Hepatocyte (in vitro differentiated cells): ENCODE measurements at places on chromosomes 11 and 22.

DNA sequence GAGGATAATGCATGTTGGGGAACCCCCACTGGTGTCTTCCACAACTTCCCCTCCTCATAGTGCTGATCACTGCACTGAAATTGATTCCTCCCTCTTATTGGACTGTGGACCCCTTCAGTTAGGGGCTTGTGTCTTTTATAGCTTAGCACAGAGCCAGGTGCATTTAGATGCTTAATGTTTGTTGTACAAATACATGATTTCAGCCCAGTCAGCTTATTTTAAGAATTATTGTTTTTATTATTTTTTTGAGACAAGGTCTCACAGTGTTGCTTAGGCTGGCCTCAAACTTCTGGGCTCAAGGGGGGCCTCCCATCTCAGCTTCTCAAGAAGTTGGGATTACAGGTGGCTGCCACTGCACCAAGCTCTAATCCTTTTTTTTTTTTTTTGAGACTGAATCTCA lies 8.2 kb downstream of the THY1 start:
- DNase-seq = no peak

GRCh38 chr11:68049509-68050370 lies 10.9 kb downstream of the TCIRG1 start:
- no peak for DNase-seq

- no peak for DNase-seq
Measured at GRCh38 chr11:130439876-130440275, 8.6 kb upstream of the ADAMTS15 start.

DNA sequence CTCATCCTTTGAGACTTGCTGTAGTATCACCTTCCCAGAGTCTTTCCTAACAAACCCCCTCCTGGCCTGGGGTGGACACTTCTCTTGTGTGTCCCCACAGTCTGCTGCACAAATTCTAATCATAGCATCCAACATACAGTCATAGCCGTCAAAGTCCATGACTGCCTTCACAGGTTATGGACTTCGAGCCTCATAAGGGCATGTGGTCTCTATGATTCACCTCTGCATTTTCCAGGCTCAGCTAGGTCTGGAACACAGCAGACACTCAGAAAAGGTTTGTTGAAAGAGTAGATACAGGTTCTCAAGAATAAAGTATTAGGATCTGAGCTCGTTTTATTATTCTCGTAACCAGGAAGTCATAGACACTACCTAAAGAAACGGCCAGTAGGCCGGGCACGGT lies 13.2 kb upstream of the SCUBE2 start:
- DNase-seq = peak; percentile 49

- DNase-seq = no peak
Measured at GRCh38 chr11:127138613-127139012, 138.0 kb upstream of the KIRREL3 start.

DNA sequence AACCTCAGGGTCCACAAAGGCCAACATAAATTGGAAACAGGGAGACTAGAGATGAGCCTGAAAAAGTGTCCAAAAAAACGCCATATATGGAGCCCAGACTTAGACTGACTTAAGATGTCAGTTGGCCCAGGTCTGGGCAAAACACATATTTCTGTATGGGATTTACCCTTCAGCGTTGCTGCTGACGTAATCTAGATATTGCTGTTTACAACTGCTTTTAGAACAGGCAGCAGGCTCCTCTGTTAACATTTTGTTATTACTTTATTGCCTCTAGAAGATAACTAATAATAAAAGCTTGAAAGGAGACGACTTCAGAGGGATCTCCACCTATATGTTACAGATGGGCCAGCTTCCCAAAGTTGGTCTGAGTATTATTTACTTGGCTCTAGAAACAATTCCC lies 8.7 kb downstream of the ME3 start:
- peak; percentile 39 for DNase-seq

DNA sequence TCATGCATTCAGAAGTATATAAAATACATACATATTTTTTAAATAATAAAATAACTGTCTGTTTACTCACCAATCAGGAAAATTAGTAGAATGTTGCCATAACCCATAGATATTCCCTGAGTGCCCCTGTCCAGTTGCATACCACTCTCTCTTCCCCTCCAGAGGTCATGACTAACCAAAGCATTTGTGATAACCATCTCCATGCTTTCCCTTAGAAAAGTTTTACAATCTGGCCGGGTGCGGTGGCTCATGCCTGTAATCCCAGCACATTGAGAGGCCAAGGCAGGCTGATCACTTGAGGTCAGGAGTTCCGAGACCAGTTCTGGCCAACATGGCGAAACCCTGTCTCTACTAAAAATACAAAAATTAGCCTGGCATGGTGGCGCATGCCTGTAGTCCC lies 33.2 kb upstream of the LDHA start:
- DNase-seq = no peak

DNA sequence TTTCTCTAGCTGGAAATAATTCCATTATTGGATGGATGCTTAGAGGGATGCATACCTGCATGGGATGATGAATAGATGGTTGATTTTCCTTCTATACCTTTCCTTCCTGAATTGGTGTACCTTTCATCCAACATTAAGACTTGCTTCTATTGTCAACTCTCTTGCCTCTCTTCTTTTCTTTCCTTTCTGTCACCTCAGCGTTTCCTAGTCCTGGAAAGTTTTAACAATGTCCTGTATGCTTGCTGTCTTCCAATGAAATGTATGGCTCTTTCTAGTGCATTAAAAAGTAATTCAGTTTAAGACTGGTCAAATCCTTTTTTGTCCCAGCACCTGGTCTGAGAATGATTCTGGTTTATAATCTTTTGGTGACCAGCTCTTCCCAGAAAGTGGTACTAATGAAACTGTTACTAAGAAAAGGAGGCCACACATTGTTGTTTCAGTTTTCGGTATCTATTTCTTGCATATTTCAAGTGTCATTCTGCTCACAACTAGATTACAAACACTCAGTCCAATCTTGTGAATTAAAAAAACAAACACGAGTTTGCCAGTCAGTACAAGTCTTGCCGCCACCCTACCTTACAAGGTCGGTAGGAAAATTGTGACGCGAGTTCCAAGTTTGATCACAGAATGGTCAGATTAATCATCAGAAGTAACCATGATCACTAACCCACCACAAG lies 8.0 kb downstream of the POU2AF1 start:
- no peak for DNase-seq

- no peak for DNase-seq
Measured at GRCh38 chr11:2940921-2941821, 12.0 kb upstream of the PHLDA2 start.

DNA sequence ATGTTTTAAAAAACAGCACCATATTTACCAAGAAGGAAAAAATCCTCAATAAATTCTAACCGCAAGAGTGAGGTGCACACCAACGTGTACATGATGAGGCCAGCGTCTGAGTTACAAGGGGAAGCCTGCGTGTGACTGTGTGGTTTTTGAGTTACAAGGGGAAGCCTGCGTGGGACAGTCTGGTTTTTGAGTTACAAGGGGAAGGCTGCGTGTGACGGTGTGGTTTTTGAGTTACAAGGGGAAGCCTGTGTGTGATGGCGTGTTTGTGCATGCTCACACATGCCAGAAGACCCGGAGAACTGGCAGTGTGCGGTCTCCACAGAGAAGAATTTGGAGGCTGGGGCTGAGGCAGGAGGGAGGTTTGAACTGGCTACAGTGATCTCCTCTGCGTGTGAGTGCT lies 1376.4 kb downstream of the TBC1D22A start:
- no peak for DNase-seq

DNA sequence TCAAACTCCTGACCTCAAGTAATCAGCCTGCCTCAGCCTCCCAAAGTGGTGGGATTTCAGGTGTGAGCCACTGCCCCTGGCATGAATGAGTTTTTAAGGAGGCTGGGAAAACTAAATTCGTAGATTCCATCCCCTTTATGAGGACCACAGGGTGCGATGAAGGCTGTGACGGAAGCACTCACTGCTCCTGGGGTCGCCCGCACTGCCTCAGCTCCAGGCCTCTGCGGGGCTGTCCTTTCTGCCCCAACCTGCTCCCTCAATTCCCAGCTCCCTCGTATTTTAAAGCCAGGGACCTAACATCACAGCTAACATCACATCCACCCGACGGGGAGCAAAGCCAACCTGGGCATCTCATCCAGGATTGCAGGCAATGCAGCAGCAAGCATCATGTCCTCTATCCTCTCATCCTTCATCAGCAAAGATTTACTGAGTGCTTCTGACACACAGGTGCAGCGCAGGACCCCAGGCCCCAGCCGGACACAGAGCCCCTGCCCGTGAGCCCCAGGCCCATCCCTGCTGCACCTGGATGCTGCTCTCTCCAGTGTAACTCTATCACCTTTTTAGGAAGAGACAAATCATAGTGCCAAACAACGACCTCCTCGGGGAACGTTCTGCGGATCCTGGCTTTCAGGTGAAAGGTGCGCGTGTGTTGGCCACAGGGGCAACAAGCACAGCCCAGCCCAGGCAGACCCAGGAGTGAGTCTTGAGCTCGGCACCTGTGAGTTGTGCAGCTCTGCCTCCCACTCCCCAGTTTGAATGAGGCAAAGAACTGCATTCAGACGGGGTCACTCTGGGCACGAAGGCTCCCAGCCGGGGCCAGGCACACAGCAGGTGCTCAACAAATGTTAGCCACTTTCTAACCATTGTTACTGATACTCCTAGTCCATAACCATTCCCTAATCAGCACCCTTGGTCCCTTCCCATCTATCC lies 134.3 kb downstream of the CRYBB2 start:
- no peak for DNase-seq

DNA sequence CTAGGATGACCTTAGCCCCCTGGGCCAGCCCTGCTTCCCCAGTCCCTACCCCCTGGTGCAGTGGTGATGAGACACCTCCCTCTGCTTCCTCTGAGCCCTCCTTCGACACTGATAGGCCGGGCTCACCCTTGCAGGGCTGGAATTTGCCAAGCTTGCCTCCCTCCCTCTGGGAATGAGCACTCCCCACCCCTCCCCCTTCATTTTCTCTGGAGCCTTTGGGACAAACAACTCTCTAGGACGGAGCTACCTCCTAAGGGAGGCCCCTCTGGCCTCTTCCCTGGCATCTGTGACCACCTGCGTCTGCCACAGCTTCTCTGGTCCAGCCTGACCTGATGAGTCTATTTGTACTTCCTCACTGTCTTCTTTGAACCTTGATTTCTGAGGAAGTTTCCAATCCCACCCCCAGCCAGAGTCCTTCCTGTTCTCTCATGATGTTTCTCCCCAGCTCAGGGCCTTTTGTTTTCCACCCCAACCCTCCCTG lies 53.3 kb upstream of the ADA2 start:
- no peak for DNase-seq

- DNase-seq = no peak
Measured at GRCh38 chr22:33798401-33798800, 121.9 kb downstream of the LARGE1 start.

DNA sequence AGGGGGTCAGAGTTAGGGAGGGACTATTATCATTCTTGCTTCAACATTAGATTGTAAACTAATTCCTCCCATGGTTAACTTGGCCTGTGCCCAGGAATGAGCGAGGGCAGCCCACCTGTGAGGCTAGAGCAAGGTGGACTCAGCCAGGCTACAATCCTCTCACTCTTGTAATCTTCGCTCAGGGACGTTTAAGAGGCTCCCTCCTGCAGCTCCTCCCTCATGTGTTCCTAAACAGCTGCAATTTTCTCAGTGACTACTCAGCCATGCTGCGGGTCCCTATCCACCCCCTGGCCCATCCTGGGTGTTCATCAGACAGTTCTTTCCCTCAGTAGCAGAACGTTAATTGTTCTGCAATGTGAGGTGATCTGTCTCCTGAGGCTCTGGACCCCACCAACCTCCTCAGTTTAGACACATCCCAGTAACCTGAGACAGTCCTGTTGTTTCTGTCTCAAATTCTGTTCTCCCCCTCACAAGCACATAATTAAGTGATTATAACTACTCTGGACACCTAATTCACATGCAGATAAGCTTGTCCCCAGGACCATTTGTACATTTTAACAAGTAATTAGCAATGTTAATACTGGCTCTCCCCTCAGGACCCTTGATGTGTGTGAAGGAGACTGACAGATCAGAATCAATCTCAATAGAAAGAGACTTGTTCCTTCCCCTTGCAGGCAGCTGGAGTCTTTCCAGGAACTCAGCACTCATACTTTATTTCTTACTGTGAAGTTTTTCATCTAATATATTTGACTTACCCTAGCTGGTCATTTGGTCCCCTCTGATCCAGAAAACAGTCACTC lies 337.2 kb upstream of the B3GAT1 start:
- DNase-seq = no peak

DNA sequence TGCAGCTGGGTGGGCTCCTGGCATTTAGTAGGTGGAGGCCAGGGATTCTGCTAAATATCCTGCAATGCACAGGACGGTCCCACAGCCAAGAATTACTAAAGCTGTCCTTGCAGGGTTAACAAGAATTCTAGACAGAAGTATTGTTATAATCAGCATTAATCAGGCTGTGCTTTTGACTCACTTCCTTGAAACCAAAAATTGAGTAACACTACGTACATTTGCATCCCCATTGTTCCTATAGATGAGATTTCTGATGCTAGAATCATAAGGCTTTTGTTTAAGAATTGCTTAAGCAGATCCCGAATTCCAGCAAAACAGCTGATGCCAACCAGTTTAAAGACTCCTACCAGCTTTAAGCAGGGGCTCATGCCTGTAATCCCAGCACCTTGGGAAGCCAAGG lies 11.4 kb downstream of the SLC6A5 start:
- no peak for DNase-seq

- peak; percentile 45 for DNase-seq
Measured at GRCh38 chr22:17748555-17749353, 25.5 kb downstream of the BID start.

GRCh38 chr11:118928101-118928869 lies 2.6 kb upstream of the BCL9L start:
- DNase-seq = peak; percentile 96

DNA sequence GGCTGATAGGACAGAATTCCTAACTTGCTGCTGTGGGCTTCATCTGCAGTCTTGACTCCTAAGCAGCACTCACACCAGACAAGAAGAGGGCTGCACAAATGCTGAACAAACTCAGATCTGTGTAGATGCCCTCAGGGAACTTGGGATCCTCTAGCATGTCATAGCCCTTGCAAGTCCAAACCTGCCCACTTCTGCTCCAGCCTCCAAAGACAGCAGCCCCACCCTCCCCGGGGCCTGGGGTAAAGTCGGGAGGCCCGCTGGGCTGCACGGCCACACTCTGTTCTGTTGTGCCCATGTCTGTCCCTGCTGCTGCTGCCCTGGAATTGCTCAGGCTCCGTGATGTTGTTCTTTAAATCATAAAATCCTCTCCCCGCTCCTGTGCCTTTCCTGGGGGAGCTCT lies 28.3 kb downstream of the DRD2 start:
- DNase-seq = peak; percentile 19

GRCh38 chr22:44996120-44996519 lies 13.7 kb downstream of the PHF21B start:
- DNase-seq = no peak
